ENCODE measurements at places on chromosomes 13 and 19.

- DNase-seq: no peak
Measured at GRCh38 chr19:17529239-17530158, 18.1 kb downstream of the PGLS start.

GRCh38 chr19:18742838-18743783 is 48.0 kb downstream of the COMP start:
- DNase-seq: no peak

- peak; percentile 66 for DNase-seq
Measured at GRCh38 chr13:74026753-74027152, 107.5 kb downstream of the KLF12 start.

GRCh38 chr19:42048992-42049391 is 21.0 kb downstream of the GRIK5 start:
- no peak for DNase-seq

DNA sequence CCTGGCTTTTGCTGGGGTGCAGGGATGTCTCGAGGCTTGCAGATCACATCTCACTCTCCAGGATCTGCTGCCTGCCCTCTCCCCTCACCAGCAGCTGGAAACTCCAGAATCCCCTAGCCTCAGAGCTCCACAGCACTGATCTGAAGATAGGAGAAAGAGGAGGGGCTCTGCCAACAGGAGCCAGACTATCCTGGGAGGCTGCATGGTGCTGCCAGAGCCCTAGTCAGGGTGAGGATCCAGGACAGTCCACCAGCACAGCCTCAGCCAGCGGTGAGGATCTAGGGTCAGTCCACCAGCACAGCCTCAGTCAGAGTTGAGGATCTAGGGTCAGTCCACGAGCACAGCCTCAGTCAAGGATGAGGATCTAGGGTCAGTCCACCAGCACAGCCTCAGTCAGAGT is 65.2 kb downstream of the RAB20 start:
- DNase-seq: no peak

DNA sequence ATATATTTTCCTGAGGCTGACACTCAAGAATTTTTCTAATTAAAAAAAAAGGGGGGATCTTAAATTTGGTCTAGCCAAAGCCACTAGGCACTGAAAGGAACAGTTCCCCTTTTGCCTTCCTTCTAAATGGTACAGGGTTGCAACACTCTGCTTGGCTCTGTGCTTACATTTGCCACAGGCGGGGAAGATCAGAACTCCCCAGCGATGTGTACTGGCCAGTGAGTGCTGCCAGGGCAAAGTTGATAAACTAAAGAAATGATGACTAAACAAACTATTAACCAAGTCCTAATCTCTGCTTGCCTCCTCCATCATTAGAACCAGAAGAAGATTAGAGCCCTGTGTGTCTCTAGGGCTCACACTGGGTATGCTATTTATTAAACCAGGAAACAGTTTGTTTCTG is 75.3 kb upstream of the SCEL start:
- DNase-seq: no peak

DNA sequence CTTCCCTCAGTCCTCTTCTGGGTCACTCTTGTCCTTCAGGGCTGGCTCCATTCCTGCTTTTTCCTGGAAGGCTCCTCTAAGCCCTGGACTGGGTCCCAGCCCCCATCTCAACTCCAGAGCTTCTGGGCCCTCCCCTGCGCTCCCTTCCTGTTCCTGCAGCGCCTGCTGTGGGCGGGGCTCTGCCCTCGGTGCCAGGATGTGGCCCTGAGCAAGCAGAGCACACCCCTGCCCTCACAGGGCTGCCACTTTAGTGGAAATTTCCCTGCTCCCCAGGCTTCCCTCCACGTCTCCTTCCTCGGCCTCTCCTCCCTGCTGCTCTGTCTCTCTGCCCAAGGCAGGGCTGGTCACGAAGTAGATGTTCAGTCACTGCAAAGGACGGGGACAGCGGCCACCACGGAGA is 28.8 kb downstream of the DPF1 start:
- no peak for DNase-seq

GRCh38 chr13:91346062-91346461 is 1.4 kb upstream of the MIR17HG start:
- no peak for DNase-seq

GRCh38 chr19:8311461-8312260 is 3.5 kb upstream of the CD320 start:
- DNase-seq: no peak

DNA sequence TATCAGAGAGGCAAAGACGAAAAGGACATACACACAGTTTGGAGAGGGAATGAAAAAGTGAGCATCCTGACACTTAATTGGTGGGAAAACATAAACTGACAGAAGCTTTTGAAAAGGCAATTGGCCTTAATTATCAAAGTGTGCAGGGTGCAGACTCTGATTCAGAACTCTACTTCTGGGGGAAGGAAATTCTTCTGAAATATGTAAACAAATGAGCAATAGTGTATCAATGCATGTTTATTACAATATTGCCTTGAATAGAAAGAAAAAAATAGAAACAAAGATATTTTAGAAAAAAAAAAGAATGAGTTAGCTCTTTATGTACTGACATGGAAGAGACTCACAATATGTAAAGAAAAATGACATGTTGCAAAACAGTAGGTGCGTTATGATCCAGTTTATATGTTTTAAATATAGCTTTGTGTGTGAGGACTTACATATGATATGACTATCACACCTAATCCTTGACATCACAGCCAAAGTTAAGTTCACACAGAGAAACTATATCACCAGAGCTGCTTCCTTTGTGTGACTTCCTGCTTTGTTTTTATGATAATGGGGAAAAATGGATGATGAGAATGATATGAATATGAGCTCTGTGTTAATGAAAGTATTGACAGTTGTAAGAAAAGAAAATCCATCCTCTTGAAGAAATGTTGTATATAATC is 182.4 kb downstream of the KCTD12 start:
- DNase-seq: no peak

GRCh38 chr19:56118666-56119581 is 2.2 kb downstream of the ZNF787 start:
- DNase-seq: no peak

GRCh38 chr13:112042496-112042895 is 24.5 kb upstream of the SOX1 start:
- no peak for DNase-seq

DNA sequence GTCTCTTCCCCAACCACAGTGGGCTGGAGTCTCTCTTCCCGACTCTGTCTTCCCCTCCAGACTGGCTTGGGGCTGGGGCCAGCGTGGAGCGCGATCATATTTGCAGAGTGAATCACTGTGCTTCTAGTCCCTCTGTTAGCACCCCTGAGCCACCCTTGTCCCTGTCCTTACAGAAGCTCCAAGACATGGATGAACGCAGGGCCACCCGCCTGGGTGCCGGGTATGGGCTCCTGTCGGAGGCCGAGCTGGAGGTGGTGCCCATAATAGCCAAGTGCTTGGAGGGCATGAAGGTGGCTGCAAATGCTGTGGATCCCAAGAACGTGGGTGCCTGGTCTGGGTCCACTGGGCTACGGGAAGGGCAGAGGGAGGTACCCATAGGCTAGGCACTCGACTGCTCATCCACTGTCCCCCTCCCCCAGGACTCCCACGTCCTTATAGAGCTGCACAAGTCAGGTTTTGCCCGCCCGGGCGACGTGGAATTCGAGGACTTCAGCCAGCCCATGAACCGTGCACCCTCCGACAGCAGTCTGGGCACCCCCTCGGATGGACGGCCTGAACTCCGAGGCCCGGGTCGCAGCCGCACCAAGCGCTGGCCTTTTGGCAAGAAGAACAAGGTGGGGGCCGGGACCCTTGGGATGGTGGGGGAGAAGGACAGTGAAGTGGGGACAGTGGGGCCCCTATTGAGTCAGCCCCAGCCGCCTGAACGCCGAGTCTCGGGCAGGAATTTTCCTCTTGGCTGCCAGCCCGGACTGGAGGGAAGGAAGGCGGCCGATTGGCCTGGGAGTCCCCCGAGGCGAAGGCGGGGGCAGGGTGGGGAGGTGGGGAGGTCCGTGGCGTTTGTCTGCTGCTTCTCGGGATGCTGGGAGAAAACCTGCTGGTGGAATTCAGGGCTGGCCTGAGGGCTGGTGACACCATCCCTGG is 5.2 kb downstream of the TRIP10 start:
- DNase-seq: no peak

DNA sequence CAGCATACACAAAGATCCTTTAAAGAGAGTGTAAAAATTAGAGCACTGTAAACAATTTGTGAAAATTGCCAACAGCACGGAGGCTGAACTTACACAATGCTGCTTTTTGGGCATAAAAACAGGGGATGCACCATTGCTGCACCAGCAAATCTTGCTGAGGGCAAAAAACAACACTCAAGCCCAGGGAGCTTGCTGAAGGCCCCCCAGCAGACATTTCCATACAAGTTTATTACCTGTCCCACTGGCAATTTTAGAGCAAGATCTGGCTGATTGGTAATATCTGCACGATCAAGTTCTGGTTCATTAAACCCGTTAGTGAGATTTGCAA is 34.3 kb downstream of the AMER2 start:
- no peak for DNase-seq

- no peak for DNase-seq
Measured at GRCh38 chr13:28716511-28716910, 2.3 kb downstream of the SLC46A3 start.

GRCh38 chr13:87666831-87667230 is 4.3 kb upstream of the SLITRK5 start:
- DNase-seq: no peak

DNA sequence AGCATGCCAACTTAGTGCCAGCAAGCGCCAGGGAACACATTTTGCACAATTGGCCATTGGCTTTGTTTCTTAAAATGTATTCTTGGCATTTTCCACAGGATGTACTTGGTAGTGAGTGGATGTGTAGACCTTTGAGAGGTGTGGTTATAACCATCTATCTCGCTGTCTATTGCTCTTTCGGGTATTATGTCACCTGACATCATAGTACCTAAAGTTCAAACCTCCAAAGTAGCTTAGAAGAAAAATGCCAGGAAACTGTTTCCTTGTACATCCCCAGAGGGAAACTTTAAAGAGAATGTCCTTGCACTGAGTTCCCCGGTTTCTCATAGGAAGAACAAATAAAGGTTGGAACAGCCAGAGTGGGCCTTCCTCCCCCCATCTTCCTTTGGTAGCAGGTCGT is 87.6 kb downstream of the FGF9 start:
- no peak for DNase-seq

DNA sequence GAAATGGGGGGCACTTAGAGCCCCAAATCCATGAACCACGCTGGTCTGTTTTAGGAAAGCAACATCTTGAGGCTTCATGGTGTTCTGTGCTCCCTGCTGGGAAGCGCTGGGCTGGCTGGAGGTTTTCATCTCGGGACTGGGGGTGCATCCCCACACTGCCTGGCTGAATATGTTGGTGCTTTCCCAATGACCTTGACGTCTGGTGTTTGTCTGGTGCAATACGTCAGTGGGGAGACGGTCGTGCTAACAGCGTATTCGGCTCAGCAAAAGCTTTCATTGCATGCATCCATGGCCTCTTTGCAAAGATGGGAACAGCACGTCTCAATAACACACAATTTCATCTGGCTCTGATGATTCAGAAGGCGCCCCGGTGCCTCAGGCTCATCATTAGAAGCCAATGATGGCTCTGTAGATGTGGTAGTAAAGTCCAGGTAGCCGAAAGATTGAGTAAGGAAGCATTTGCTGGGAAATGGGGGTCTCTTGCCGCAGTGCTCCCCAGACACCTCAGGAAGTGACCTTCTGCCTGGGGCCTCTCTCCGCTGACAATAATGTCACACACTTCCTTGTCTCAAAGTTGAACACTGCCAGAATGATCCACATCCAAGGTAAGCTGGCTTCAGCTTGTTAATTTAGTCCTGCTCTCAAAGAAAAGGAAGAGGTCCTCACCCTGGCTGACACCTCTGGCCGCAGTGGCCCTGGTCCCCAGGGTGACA is 97.7 kb downstream of the ING1 start:
- no peak for DNase-seq

DNA sequence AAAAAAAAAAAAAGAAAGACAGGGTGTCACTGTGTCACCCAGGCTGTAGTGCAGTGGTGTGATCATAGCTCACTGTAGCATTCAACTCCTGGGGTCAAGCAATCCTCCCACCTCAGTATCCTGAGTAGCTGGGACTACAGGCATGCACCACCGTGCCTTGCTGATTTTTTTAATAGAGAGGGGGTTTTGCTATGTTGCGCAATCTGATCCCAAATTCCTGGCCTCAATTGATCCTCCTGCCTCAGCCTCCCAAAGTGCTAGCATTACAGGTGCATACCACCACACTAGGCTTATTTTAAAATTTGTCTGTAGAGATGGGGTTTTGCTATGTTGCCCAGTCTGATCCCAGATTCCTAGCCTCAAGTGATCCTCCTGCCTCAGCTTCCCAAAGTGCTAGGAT is 159.3 kb downstream of the PTPRS start:
- no peak for DNase-seq

DNA sequence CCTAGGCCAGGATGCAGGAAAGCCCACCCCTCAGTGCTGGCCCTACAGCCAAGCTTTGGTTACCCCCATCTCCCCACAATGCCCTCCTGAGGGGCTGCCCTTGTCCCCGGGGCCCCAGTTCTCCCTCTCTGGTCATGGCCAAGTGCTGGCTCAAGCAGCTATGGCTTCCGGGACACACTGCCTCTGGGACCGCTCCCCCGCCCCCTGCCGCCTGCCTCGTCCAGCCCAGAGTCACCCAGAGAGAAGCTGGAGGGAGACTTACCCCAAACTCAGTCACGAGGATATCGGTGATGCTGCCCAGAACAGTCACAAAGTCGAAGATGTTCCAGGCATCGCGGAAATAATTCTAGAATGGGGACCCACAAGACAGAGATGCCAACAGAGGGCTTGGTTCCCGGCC is 94.7 kb downstream of the IER2 start:
- no peak for DNase-seq

DNA sequence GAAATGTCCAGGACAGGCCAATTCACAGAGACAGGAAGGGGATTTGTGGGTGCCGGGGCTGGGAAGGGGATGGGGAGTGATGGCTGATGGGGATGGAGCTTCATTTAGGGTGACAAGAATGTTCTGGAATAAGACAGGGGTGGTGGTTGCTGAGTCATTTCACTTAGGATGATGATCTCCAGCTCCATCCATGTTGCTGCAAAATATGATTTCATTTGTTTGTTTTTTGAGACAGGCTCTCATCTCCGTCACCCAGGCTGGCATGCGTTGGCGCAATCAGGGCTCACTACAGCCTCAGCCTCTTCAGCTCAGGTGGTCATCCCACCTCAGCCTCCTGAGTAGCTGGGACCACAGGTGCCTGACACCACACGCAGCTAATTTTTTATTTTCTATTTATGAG is 3.1 kb upstream of the JSRP1 start:
- DNase-seq: no peak

DNA sequence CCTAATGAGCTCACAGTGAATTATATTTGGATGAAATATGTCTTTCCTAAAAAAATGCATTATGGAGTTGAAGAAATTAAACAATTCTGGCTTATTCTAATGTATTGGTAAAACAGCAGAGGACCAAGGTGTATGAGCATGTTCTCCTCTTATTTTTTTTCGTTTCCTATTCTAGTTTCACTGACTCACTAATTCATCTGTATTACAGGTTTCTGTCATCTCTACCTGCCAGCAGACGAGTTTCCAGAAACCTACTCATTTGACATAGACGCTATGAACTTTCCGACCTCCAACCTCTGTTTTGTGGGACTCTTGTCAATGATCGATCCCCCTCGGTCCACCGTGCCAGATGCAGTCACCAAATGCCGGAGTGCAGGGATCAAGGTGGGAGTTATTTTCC is 20.3 kb downstream of the ATP12A start:
- no peak for DNase-seq

Data from activated CD4-positive, alpha-beta T cell treated with anti-CD3 and anti-CD28 coated beads, Interleukin-2, amount 50 U/mL, for 1 hour (primary cell).